ENCODE measurements at places on chromosomes 12 and 14.

- no peak for DNase-seq
Measured at GRCh38 chr14:60647081-60647836, 2.0 kb downstream of the SIX1 start.

DNA sequence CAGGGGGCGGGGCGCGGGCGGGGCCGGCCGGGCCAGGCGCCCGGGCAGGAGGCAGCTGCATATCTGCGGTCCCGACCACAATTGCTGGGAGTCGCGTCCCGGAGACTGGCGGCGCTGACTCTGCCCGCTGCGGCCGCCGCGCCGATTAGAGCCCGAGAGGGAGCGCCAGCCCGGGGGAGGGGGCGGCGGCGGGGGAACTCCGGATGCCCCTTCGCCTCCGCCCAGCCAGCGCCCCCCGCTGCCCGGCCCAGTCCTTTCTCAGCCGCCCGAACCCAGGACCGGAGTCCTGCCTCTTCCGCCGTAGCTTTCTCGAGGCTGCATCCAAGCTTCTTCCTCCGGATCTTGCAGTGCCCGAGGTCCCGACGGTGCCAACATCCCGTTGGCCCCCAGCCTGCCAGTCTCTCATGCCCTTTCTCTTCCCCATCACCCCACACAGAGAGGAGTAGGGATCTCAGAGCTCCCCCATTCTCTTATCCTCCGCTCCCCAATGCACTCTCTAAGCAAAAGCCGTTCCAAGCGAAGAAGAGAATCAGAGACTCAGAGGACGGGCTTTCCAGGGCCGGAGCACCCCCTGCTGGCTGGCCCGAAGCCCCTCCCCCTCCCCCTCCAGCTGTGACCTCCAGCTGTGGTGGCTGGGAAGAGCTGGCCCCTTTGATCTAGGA is 8.8 kb upstream of the SP7 start:
- peak; percentile 47 for DNase-seq

DNA sequence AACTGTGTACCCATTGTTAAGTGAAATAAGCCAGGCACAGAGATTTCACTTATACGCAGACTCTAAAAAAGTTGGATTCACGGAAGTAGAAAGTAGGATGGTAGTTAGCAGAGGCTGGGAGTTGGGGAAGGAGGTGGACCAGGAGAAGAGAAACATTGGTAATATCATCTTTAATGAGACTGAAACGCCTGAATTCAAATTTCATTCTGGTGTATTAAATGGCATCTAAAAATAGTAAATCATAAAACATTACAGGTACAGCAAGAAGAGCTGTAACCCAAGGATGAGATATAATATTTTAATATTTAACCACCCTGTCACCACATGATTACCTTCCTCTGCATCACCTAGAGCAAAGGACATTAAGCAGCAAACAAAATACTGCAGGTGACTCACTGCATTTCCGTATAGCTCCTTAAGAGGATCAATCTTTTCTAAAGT is 99.4 kb downstream of the EPS8 start:
- DNase-seq, result no peak

DNA sequence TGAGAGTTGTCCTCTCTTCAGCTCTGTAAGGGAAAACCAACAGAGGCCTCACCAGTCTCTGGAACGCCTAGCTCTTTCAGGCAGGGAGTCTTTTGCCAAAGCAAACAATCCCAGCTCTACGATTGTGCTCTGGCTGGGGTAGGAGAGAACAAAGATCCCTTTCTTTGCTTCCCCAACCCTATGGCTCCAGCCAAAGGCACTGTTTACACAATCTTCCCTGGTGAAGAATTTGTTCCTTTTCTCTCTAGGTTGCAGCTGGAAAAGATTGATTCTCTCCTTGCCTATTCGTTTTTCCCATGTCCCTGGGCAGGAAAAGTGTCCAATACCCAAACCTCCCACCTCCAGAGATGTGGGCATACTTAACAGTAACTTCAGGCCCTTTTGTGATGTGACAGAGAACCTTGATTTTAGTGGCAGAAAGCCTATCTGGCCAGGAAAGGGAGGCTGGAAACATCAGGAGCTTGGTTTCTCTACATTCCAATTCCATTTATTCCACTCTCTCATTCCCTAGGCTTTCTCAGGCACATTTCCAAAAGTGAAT is 16.8 kb downstream of the ATP5MC2 start:
- DNase-seq, result no peak

DNA sequence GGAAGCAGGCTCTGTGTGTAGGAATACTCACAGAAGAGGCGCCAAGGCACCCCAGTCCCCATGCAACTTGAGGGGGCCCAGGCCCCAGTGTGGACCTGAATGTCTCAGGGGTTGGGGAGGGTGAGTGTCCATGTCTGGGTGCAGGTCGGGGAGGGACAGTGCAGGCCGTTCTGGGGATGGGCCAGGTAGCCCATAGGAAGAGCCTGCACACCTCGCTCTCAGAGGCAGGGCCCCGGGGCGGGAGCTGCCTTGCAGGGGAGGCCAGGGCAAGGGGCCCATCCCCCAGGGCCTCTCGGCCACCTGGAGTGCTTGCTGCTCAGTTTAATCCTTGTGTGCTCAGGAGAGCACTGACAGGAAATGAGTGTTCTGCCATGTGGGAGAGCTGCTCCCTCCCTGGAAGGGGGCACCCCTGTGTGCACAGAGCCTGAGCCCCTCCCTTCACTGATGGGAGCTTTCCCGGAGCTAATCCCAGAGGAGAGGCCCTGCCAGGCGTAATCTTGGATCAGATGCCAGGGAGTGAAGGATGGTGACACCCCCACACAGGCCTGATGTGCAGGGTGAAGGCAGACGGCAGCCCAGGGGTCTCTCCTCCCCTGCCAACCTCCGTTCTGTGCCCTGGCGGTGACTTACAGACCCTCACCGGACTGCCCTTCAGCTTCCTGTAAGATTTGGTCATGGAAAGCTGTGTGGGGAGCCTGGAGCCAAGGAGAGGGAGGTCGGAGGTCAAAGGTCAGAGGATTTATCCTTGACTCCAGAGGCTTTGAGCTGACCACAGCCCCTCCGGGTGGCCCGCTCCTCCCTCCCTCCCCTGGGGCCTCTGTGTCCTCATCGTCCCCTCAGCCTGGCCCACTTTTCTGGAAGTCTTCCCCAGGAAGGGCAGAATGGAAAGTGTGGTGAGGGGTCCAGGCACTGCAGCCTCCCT is 24.4 kb upstream of the FBRSL1 start:
- no peak for DNase-seq

Measured in NAMALWA (cell line).